Right cardiac atrium (tissue), 5 donors: ENCODE measurements at places on chromosomes 6 and 20. TPM values are rescaled to one million over a fixed set of nuclear protein-coding genes. Genes with fewer than 3 reads are reported as not detected.

The CST7 gene
- total RNA-seq: 0.45 TPM

The MRPL2 gene
- total RNA-seq: 83.3 TPM

The HAO1 gene
- total RNA-seq: not detected

DNA sequence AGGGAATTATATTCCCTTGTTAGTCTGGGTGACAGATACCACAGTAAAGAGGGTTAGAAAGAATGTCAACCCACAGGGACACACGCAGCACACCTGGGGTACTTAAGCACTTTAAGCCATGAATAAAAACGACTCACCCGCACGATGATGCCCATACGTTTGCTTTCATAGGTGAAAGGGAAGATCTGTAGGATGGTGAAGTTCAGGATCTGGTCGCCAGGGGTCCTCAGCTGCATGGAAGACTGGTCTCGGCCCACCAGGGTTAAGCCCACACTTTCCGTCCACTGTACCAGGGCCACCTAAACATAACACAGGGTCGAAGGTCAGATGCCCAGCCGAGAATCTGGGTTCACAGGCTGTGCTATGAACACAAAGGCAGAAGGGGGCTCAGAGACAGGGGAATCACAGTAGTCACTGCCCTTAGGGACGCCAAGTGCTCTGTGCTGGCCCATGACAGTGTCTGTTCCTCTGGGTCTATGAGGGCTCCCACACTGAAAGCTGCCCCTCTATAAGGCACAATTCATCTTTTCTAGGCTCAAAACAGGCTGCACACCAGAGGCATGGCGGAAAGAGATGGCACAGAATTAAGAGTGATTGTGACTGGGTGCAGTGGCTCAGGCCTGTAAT is 96.8 kb upstream of the NFATC2 start:
- peak; percentile 78 for DNase-seq

DNA sequence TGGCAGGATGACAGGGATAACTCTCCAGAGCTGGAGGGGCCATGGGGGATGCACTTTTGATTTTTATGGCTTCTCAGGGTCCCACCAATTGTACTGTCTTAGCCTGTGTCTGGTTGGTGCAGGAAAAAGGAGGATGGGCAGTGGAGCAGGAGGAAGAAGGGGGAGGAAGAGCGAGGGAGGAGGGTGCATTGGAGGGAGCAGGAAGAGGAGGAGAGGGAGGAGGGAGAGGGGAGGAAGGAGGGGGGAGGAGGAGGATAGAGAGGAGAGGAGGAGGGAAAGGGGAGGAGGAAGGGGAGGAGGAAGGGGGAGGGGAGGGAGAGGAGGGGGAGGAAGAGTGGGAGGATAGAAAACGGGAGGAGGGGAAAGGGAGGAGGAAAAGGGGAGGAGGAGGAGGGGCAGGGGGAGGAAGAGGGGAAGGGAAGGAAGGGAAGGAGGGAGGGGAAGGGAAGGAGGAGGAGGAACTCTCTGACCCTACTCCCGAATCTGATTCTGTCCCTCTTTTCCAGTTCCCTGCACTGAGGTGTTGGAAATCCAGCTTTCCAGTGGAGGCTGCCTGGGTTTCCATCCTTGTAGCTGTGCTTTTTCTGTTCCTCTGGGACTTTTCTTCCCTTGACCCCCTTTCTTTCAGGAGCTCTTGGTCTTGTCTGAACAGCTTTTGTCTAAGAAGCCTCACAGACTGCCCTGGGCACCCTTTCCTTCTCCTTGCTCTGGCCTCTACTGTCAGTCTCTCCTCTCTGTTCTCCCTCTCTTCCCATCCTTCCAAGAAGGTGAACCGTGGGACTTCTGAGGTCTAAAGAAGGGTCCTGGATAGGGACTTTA is 149.4 kb downstream of the DHX35 start:
- no peak for DNase-seq
